Osteoblast (primary cell): ENCODE measurements at places on chromosomes 5 and 9. TPM values are rescaled to one million over a fixed set of nuclear protein-coding genes. Genes with fewer than 3 reads are reported as not detected.

CCDC187 gene
- total RNA-seq, result under 0.01 TPM in 1 of 2 replicates, not detected in the other

RANBP3L gene
- total RNA-seq, result 1.8 and 3.5 TPM in 2 replicates

DNA sequence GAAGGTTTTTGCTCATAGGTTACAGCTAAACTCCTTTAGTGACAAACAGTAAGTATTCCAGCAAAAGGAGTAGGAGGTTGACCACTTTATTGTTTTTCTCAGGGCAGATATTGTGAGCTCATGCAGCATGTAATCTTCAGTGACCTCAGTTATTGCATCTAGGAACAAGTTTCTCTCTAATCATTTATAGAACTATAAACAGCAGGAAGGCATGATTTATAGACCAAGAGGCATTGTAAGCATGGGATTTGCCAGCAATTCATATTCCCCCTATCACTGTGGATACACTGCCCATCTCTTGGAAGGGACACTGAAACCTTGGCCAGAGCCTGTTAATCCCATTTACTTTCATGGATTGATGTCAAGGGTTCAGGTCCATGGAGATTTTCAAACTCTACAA lies 15.4 kb upstream of the FAM170A start:
- DNase-seq, result no peak

DNA sequence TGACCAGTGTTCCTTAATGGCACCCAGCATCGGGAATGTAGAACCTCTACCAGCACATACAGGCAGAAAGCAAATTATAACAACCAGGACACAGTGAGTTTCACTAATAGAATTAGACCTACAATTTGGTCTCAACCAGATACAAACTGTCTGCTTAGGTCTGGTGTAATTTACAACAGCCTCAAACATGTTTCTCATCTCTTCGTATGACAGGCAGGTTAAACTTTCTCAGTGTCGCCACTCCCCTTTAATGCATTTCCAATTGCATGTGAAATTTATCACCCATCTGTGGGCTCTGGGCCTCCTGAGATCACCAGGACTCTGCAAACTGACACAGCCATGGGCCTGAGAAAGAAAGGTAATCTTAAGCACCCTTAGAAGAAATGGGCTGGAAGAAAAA lies 218.7 kb downstream of the DCP2 start:
- no peak for DNase-seq

SMIM33 gene
- not detected in 2 replicates for total RNA-seq

GRCh38 chr9:9924376-9924775 lies 688.4 kb downstream of the PTPRD start:
- DNase-seq, result no peak
